ENCODE measurements at places on chromosomes 4 and X.

GRCh38 chr4:25800245-25800644 is 62.5 kb downstream of the SEL1L3 start:
- DNase-seq = no peak

GRCh38 chr4:98639108-98639507 is 19.3 kb downstream of the TSPAN5 start:
- no peak for DNase-seq

DNA sequence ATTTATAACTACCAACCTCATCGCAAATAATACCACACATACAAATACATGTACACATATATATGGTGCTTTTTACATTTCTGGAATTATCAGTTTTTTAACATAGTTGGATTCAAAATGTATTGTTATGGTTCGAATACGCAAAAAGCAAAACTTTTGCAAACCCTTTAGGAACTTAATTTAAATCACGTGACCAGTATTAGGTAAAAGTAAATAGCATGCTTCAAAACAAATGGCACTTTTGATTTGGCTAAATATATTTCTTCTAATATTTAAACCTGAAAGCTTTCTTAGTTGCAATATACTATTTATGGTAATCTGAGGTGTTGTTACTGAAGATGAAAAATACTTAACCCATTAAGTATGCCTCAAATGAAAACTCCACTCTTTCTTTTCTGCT is 341.4 kb downstream of the C4orf33 start:
- no peak for DNase-seq

DNA sequence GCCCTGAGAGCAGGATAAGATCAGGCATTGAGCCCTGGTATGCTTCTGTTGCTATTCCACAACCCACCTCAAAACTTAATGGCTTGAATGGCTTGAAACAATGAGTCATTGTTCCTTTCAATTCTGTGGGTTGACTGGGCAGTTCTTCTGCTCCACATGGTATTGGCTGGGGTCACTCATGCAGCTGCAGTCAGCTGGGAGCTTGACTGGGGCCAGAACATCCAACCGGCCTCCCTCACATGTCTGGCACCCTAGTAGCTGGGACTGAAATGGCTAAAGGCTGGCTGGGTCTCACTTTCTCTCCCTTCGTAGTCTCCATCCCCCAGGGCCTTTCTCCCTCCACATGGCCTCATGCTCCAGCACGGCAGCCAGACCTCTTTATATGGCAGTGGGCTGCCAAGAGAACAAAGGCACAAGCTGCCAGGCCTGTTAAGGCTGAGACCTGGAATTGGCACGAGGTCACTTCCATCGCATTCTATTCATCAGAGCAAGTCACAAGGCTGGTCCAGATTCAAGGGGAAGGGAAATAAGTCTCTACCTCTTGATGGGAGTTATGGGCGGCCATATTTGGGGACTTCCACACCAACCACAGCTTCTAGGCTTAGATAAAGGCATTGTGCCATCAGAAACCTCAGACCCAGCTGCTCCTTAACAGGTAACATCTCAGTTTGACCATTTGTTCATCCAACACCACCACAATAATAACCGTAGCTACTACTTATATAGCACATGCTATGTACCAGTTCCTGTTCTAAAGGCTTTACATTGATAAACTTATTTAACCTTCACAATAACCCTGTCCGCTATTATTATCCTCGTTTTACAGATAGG is 159.7 kb upstream of the ATP6AP2 start:
- no peak for DNase-seq

GRCh38 chr4:6085028-6085690 is 66.9 kb upstream of the C4orf50 start:
- DNase-seq = no peak

- DNase-seq = no peak
Measured at GRCh38 chrX:154457491-154458115, 478 bp upstream of the PLXNA3 start.

DNA sequence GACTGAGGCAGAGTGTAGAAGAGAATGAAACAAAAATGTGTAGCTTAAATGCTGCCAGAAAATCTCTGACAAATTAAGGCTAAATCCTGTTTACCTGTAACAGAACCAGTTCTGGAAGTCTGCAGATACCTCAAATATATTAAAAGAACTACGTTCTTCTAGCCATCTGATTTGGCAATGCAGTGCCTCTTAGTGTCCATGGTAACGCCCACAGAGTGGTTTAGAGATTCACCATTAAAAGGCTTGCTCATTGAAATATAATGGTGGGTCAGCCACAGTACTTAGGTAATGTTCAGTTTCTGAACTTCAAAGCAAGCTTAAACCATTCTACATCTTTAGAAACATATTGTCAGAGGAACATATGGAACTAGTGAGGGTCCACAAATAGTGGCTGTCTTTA is 23.2 kb upstream of the LUZP4 start:
- no peak for DNase-seq

- DNase-seq = no peak
Measured at GRCh38 chr4:105715692-105716278, 7.2 kb downstream of the GSTCD start.

- DNase-seq = no peak
Measured at GRCh38 chr4:172155838-172156345, 342.7 kb downstream of the GALNTL6 start.

- DNase-seq = no peak
Measured at GRCh38 chr4:139333046-139333445, 30.8 kb upstream of the NDUFC1 start.

GRCh38 chr4:90130076-90130475 is 2.9 kb downstream of the CCSER1 start:
- no peak for DNase-seq

DNA sequence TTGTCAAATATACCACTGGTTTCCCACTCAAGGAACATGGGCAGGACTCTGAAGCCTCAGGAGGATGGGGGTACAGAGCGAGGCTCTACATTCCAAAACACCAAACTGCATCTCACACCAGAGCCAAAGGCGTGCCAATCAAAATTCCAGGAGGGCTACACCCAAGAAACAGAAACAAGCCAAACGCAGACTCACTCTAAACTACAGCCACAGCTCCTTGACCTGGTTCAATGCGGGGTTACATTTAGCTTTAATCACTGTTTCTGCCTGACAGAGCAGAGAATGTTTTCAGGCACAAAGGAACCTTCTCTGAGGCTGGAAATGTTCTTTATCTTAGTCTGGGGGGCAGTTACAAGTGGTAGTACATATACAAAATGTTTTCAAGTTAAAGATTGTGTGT is 2121.5 kb upstream of the AGA start:
- no peak for DNase-seq

GRCh38 chr4:48153791-48154550 is 19.9 kb upstream of the TXK start:
- DNase-seq = no peak

GRCh38 chrX:134908356-134908755 is 82.4 kb upstream of the SMIM10 start:
- DNase-seq = no peak

DNA sequence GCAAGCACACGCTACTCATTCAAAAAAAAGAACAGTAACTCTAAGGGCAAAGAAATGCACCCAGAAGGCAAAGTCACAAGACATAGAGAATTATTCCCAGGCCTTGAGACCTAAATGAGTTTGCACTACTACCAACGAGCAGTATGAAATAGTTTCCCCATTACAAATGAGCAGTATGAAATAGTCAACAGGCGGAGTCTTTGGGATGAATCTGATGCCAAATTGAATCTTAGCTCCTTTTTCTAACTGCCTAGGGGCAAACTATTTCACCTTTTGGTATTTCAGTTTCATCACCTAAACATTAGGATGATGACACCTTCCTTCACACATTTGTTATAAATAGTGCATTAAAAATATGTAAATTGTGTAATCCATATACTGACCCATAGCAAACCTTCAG is 213.0 kb upstream of the FAT4 start:
- no peak for DNase-seq

GRCh38 chr4:117077760-117078159 is 7.6 kb downstream of the TRAM1L1 start:
- no peak for DNase-seq

GRCh38 chrX:42943051-42943974 is 165.3 kb upstream of the PPP1R2C start:
- no peak for DNase-seq

DNA sequence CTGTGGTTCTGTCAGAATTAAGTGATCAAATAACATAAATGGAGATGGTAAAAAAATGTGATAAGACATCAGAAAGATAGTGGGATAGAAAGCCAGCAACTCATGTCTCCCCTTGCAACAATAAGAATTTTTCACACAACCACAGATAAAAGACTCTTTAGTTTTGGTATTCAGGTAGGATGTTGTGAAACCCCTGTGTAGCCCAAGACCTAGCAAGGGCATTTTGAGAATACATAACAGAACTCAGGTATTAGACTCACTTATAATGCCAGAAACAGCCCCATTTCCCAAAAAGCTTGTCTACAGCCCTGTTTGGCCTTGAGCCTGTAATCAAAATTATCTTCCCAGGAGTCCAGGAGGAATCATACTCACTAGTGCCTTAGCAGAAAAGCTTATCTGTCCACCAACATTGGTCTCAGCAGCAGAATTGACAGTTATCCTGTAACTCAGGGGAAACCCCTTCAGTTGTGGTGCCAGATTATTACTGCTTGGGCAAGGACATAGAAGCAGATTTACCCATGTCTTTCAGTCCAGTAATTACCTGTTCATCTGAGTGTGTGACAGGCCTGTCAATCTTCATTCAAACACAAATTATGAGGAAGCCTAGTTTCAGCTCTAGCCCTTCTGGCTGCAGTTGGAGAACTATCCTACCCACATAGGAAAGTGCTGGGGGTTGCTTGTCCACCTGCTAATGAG is 41.0 kb upstream of the UGT2B17 start:
- no peak for DNase-seq

GRCh38 chr4:172225457-172225856 is 412.3 kb downstream of the GALNTL6 start:
- DNase-seq = no peak

DNA sequence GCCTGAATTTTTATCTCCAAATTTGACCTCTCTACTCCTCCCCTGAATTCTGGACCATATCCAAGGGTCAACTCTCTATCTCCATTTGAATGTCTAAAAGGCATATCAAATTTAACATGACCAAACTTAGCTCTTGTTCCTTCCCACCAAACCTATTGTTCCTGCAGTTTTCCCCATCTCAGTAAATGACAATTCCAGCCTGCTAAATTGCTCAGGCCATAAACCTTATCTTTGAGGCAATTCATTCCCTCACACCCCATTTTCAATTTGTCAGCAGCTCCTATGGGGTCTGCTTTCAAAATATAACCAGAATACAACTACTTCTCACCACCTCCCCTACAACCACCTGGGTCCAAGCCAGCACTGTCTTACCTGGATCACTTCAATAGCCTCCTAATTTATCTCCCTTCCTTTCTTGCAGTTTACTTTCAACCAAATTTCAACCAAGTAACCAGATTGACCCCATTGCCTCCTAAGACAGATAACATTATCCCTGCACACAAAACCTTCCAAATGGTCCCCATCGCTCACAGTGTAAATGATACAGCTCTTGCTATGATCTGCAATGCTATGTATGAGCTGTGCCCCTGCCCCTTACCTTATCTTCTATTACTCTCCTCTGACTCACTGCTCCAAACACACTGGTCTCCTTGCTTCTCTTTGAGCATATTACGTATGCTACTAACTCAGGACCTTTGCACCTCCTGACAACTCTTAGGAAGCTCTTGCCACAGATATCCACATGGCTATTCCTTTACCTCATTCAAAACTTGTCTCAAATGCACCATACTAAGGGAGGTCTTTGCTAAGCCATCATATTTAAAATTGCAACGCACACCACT is 66.0 kb downstream of the CAMK2D start:
- DNase-seq = no peak

DNA sequence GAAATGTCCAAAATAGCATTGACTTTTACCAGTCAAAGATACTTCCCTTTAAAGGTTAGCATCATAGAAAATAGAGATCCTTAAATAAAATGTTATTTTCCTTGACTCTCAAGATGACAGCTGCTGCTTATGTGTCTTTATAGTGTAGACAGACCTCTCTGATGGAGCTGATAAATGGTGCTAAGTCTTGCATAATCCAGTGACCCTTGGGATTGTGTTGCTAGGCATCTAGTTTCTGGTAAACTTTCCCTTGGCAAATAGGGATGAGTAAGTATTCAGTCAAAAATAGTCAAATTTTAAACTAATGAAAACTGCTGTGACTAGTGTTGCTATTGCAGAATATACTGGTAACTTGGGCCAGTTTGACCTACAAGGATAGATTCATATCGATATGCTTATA is 53.6 kb downstream of the MBNL3 start:
- no peak for DNase-seq

GRCh38 chr4:163631288-163631687 is 136.8 kb downstream of the TMA16 start:
- no peak for DNase-seq
